ENCODE measurements at places on chromosomes 12 and 14.
A peak's percentile ranks its signal among the peaks of the same experiment; 100 is the strongest.

- no peak for DNase-seq
These were observed 68.7 kb downstream of the CCDC91 start for GRCh38 chr12:28258998-28259397.

DNA sequence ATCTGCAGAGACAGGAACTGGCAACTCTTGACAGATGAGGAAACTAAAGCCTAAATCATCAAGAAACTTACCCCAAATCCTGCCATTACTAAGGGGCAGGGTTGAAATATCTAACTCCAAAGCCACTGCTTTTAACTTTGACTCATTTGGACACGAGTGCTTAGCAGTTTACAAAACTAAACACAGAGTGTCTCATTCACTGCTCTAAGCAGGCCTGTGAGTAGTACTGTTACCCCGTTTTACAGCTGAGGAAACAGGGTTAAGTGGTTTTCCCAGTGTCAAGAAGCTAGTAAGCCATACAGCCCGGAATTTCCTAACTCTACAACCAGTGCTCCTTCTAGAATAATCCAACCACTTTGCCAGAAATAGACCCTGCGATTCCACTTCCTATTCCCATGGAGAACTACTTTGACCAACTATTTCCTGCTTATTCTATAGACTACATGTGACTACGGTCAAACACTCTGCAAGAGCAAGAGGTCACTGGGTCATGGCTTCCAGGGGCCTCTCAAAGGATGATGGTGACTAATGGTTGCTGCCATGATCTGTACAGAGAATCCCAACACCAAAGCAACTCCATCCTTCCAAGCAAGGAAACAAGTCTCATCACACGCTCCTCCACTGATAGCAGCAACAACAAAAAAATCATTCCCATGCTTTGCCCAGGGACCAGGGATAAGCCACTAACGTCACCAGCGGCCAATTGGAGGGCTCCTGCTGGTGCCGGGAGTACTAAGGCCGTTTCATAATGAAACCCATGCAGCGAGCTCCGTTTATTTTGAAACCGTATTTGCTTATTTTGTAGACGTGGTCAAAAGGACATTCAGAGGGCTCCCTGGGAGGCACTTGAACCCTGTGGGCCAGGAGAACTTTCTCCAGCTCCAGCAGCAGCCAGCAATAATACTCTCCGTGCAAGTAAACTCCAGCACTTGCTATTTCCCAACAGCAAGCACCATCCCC lies 56.3 kb downstream of the NUAK1 start:
- DNase-seq = no peak

- no peak for DNase-seq
These were observed 1472.8 kb downstream of the AACS start for GRCh38 chr12:126537961-126538530.

DNA sequence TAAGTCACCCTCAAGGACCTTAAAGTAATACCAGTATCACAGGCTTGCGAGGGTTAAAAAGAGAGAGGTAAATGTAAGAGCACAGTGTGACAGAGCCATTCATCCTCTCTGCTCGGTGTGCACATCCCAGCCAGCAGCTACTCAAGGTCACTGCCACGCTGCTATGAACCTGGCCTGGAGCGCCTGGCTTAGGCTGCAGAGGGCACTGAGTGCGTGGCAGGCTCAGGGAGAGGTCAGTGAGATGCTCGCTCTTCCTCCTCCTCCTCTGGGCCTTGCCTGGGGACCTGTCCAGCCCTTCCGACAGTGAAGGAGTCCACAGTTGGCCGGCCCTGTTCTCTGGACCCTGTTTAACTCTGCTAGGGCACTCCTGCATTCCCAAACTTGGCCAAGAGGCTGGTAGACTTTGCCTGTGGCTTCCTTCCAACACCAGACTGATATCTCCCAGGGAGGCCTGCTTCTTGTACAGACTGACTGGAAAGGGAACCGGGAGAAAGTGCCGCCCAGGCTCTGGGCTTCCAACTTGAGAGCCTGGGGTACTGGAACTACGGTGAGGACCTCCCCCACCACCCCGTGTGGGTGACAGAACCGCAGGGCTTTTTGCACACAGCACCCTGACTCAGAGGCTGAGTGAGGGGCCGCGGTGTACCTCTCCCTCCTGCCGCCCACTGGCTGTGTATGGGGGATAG lies 62.6 kb upstream of the CORO1C start:
- no peak for DNase-seq

GRCh38 chr12:1907652-1908611 lies 10.5 kb downstream of the CACNA2D4 start:
- DNase-seq = peak; percentile 4

DNA sequence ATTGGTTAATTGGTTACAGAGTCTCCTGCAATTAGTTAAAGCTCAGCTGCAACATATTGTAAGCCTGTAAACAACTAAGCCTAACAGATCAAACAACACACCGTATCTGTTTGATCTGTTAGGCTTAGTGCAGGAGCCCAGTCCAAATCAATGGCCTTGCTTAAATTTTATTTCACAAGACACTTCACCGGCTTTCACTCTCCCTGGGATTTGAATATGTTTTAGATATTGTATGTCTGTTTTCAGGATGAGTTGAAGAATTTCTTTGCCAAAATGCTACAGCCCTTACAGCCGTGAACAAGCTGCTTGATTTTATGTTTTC lies 5.5 kb upstream of the RNASE1 start:
- no peak for DNase-seq

DNA sequence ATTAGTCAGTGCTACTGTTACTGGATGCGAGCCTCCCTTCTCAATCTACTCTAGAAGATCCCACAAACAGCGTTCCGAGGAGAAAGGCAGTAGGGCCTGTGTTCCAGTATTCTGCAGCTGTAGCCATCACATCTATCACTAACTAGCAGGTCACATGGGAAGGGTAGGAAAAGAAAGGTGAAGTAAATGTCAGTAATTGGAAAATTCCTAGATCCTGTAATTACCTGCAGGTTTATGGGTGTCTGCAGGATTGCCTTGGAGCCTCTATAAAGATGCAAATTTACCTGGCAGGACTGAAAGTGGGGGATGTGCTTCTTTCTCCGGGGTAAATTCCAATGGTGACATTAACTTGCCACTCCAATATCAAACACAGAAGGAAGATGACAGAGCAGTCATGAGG lies 77.8 kb downstream of the FERMT2 start:
- DNase-seq = no peak

DNA sequence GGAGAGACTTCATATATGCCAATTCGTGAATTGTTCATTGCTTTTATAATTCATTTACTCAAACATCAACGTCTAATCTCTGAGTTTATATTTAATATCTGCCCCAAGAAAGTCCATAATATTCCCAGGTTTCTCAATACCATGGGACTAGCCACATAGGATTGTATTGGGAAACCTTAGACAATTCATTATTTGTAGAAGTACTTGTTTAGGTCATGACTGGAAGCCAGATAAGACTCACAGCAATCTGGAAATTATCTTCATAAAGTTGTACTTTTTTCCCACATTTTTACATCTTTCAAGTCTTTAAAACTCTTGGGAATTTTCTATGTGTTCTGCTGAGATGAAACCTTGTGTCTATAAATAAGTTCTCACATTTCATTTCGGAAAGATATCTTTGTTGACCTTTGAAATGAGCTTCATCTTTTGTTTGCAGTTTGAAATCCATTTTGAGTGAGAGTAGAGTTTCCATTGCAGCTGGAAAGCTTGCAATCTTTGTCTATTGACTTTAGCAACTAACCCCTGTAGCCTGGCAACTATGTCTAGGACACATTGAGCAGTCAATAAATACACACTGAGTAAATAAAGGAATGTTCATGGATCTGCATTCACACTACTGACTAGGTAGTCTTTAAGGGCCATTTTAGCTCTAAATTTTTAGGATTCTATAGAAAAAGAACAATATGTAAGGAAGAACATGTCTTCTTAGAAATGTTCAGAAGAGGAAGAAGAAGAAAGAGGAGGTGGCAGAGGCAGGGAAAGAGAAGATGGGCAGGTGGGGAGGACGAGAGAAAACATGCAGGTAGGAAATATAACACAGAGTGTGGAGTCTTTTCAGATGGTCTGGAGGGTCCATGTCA lies 154.4 kb downstream of the LRIG3 start:
- no peak for DNase-seq

- no peak for DNase-seq
These were observed 72.1 kb upstream of the SRSF5 start for GRCh38 chr14:69694730-69695281.

DNA sequence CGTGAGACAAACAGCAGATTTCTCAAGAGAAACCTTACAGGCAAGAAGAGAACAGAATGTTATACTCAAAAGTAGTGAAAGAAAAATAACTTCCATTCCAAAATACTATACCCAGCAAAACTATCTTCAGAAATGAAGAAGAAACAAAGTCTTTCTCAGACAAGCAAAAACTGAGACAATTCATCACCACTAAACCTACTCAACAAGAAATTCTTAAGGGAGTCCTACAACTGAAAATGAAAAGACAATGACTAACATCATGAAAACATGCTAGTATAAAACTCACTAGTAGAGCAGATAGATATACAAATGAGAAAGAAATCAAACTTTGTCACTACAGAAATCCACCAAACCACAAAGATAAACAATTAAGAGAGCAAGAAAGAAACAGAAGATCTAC lies 106.5 kb downstream of the CEP83 start:
- DNase-seq = no peak

GRCh38 chr12:12221560-12221959 lies 45.3 kb downstream of the LRP6 start:
- DNase-seq = no peak

DNA sequence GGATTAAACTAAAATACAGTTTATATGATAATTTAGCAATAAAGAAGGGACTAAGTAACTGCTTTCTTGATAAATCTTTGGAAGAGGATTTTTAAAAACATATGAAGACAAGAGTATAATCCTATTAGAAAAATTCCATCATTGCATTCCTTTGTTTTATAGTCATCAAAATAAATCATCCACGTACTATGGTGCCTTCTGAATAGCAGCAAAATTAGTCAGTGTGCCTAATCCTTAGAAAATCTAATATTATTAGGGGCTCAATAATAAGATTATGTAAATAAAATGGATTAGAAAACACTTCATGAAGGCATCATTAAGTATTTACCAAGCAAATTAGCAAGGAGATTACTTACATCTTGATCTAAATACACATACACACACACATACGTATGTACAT lies 102.1 kb downstream of the KCNH5 start:
- no peak for DNase-seq

GRCh38 chr12:30794591-30795409 lies 40.0 kb upstream of the CAPRIN2 start:
- no peak for DNase-seq

- DNase-seq = no peak
These were observed 52.8 kb downstream of the STXBP6 start for GRCh38 chr14:24996930-24997725.

GRCh38 chr12:12403264-12404248 lies 46.7 kb downstream of the BORCS5 start:
- DNase-seq = no peak

DNA sequence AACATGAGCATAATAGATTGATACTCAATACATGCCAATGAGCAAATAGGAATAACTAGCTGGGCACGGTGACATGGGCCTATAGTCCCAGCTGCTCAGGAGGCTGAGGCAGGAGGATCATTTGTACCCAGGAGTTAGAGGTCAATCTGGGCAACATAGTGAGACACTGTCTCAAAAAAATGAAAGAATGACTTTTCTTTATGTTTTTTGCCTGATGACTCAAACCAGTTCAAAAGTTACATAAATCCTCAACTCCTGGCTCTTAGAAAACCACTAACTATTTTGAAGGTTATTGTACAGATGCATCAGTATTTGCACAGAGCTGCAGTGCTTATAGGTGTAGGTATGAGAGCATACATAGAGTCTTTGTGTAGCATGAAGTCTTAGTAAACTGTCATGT lies 219.2 kb upstream of the RGS6 start:
- DNase-seq = no peak

- DNase-seq = no peak
These were observed 247.4 kb downstream of the EFCAB11 start for GRCh38 chr14:89707086-89707485.

- DNase-seq = no peak
These were observed 904.3 kb downstream of the NRXN3 start for GRCh38 chr14:79074510-79074909.

DNA sequence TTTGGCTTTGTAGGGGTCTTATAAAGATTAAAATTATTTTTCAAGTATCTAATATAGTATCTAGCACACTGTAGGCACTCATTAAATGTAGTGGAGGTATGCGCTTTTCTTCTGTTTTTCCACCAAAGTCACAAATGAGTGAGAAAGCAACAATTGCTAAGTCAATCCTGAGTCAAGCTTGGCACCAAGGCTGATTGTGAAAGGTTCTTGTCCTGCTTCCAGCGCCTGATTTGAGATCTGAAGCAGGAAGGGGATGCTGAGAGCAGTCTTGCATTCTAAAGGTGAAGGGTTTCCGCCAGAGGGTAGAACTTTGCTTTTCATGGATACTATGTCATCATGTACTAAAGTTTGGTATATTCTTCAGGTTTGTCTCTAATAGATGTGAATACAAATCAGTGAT lies 64.9 kb upstream of the DAAM1 start:
- DNase-seq = no peak

GRCh38 chr14:96660667-96661066 lies 136.5 kb upstream of the VRK1 start:
- DNase-seq = no peak

- DNase-seq = no peak
These were observed 371.0 kb downstream of the ALG10 start for GRCh38 chr12:34393086-34393820.

GRCh38 chr12:69258655-69259054 lies 19.3 kb downstream of the CPSF6 start:
- DNase-seq = no peak

DNA sequence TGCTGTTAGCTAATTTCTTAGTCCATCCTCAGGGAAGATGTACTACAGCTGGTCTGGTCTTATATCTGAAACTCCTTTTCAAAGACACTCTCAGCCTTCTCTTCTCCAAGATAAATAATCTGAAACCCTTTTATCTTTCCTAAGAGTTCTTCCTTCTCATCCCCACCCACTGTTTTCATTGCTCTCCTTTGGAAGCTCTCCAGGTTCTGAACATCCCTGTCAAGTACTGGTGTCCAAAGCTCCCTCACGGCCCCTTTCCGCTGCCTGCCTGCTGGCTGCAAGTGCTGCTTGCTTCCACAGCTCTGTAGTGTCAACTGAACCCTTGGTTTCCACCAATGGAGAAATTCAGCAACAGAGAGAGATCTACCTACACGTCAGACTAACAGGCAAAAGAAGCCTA lies 6.6 kb upstream of the SLC6A13 start:
- DNase-seq = no peak

- DNase-seq = no peak
These were observed 57.2 kb upstream of the BEGAIN start for GRCh38 chr14:100644383-100644782.

DNA sequence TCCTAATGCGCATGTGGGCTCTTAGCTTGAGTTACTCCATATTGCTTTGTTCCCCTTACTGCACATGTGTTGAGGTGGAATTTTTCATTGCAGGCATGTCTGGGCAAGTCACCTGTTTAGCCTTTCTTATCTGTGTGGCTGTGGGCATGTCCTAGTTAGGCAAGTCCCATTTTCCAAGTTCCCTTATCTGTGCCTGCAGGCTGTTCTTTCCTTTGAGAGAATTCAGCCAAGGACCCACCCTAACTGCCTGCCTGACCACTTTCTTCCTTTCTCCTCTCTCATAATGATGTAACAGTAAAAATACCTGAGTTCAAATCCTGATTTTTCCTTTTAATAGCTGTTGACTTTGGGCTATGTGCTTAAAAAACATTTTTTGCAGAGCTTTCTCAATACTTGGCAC lies 870.6 kb downstream of the NRXN3 start:
- no peak for DNase-seq

GRCh38 chr12:52611080-52611468 lies 7.3 kb downstream of the KRT73 start:
- DNase-seq = no peak

Data from CD4-positive, alpha-beta T cell treated with Interleukin-2 at 100 ng/mL for 4 hours (primary cell).